ENCODE measurements at places on chromosomes 5 and 9. TPM values are rescaled to one million over a fixed set of nuclear protein-coding genes. Genes with fewer than 3 reads are reported as not detected.

Gene EFNA5
- total RNA-seq = 1.6 TPM

- no peak for DNase-seq
These were observed 233.6 kb downstream of the SAXO1 start for GRCh38 chr9:18799428-18799827.

Gene BHMT2
- total RNA-seq = not detected

- no peak for DNase-seq
These were observed 600.4 kb downstream of the CCDC171 start for GRCh38 chr9:16153221-16153620.

GRCh38 chr5:143105216-143105905, 298.1 kb downstream of the NR3C1 start:
- DNase-seq = no peak

Gene RALGPS1
- 0.87 TPM for total RNA-seq

- DNase-seq = no peak
These were observed 10.6 kb upstream of the TMEM38B start for GRCh38 chr9:105683688-105684275.
